ENCODE measurements at places on chromosomes 7 and 10.

DNA sequence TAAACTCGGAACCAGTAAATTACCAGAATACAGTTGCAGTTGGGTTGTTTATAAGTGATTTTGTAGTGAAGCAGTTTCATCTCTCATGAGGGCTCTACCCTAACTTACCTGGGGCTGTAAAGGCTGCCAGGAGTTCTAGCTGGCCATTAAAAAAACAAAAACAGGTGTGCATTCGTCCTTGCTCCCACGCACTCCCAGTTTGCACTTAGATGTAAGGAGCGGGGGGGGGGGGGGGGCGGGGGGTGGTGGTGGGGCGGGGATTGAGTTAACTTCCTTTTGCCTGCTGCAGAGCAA lies 2.3 kb upstream of the PFKFB3 start:
- no peak for DNase-seq

DNA sequence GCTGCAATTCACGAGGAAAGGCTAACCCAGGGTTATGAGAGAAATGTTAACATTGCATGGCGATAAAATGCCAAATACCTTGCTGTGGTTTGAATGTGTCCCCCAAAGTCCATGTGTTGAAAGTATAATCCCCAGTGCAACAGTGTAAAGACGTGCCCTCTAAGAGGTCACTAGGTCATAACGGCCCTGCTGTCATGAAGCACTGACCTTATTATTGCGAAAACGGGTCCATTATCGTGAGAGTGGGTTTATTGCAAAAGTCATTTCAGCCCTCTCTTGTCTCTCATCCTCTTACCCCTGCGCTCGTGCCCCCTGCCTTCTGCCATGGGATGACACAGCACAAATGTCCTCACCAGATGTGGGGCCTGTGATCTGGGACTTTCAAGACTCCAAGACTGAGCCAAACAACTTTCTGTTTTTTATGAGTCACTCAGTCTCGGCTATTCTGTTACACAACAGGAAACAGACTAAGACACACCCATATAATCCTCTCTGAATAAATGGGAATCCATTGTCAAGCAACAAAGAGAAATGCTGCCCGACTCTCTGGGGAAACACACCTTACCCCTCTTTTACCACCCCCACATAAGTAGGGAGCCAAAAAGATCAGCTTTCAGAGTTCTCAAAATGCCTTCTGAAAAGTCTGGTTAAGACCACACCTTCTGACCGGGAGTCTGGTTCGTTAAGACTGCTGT lies 73.1 kb upstream of the UCN3 start:
- peak; percentile 85 for DNase-seq

DNA sequence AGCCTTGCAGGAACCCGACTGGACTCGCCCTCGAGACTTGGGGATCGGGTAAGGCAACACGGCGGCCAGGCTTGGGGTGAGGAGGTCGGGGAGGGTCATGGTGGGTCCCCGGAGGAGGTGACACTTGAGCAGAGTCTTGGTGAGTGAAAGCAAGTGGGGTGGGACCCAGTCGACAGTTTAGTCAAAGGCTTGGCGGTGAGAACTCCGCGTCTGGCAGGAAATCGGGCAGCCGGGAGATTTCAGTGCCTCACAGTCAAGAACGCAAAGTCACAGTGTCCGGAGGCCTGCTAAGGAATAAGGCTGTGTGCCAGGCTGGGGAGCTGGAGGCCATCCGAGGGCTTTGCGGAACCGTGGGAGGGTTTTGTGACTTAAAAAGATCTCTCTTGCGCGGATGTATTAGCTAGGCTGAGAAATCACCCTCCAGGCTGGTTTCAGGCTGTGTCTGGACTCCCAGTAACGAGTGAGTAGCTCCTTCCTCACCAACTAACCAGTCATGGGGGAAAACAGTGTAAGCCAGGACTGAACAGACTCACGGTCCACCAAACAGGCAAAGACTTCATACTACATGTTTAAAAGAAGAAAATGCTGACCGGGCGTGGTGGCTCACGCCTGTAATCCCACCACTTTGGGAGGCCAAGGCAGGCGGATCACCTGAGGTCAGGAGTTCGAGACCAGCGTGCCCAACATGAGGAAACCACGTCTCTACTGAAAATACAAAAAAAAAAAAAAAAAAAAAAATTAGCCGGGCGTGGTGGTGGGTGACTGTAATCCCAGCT lies 613 bp downstream of the AP5Z1 start:
- peak; percentile 21 for DNase-seq

- no peak for DNase-seq
Measured at GRCh38 chr10:58797356-58797755, 284.7 kb downstream of the BICC1 start.

Measured in LHCN-M2 (cell line).